ENCODE measurements at places on chromosomes 7 and 10.

- DNase-seq = no peak
These were observed 68.6 kb downstream of the APBB1IP start for GRCh38 chr10:26506736-26507135.

DNA sequence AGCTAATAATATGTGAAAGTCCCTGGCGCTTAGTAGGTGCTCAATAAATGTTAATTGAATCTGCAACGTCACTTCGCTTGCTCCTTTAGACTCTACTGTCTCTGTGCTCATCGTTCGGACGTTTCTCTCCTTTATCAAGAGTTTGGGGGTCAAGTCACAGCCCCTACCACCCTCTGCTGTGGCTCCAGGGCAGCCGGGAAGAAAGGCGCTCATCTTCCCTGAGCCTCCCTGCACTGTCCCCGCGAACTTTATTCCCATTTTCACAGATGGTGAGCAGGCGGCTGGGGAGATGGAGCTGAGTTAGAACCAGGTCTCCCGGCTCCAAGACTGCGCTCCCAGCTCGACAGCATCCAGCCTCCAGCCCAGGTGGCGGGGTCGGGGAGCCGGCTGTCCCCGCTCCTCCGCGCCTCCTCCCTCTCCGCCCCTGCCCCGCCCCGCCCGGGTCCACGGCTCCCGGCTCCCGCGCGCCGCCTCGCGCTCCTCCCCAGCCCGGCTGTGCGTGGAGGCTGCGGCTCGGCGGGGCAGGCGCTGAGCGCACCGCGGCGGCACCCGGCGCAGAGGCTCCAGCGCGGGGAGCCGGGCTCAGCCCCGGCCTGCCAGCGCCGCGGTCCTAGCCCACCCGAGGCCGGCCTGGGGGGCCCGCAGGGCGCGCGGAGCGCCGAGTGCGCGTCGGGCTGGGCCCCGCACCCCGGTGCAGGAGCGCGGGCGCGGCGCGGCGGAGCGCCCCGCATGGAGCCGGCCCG lies at the start of gene CLEC2L:
Gene CLEC2L (plus strand): TSS at position 487 of the 743 bp plus-strand sequence. CDS start 243 bp downstream, at position 730.
- no peak for DNase-seq

GRCh38 chr7:140067052-140067451 lies 4.3 kb upstream of the PARP12 start:
- DNase-seq = no peak

GRCh38 chr7:66920256-66920655 lies 769 bp upstream of the TMEM248 start:
- no peak for DNase-seq

DNA sequence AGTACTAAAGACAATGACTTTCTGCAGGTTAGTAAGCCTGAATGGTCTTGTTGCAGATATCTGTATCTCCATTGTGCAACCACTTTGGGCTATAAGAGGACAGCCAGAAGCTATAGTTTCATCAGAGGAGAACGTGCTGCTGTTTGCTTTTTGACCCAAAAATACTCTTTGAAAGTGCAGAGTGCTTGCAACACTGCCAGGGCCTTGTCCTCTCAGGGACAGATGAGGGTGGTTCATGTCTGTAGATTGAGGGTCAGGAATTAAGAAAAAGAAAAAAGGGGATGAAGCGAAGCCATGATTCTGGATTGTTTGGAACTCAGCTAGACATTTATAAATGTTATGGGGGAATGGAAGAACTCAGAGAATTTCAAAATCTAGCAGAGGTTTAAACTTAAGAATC lies 212.5 kb downstream of the SEC23IP start:
- no peak for DNase-seq
